Left hindlimb (tissue), 1 donor: ENCODE measurements at places on chromosomes 12 and 14.

- no peak for DNase-seq
Measured at GRCh38 chr14:65137648-65138307, 35.5 kb upstream of the MAX start.

DNA sequence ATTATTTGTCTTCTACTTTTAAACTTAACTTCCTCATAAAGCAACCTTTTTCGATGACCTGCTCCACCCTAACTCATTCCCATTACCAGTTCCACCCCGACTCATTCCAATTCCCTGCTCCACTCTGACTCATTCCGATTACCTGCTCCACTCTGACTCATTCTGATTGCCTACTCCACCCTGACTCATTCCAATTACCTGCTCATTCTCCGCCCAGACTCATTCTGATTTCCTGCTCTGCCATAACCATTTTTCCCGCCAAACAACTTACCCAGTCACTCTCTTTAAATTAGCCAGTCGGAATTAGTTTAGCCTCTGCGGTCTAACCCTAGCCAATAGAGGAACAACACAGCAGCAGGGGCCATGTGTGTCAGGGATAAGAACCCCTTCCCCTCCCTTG is 249.1 kb downstream of the DPY19L2 start:
- DNase-seq: no peak

DNA sequence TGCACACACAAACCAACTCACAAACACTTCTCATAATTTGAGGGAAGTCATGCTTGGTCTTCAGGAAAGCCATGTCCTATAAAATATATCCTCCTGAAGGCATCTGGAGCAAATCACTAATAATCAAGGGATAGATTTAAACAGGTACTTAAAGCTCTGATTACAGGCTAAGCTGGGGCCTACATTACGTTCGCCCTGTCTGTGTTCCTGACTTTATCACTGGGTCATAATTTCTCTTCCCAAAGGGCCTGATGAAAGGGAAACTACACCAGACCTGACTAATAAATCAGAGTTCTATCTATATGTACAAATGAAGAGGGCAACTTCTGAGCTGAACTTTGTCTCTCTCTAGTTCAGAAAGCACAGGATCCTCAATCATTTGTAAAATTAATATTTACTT is 43.9 kb upstream of the RASSF8 start:
- no peak for DNase-seq

- no peak for DNase-seq
Measured at GRCh38 chr12:94599189-94599588, 51.2 kb downstream of the TMCC3 start.

- DNase-seq: no peak
Measured at GRCh38 chr12:45681465-45681864, 48.0 kb upstream of the ARID2 start.

GRCh38 chr12:110254971-110255540 is 26.0 kb upstream of the ATP2A2 start:
- no peak for DNase-seq

GRCh38 chr14:65255583-65256461 is 153.5 kb upstream of the MAX start:
- DNase-seq: no peak

GRCh38 chr14:101891471-101891870 is 72.9 kb upstream of the DYNC1H1 start:
- DNase-seq: no peak

DNA sequence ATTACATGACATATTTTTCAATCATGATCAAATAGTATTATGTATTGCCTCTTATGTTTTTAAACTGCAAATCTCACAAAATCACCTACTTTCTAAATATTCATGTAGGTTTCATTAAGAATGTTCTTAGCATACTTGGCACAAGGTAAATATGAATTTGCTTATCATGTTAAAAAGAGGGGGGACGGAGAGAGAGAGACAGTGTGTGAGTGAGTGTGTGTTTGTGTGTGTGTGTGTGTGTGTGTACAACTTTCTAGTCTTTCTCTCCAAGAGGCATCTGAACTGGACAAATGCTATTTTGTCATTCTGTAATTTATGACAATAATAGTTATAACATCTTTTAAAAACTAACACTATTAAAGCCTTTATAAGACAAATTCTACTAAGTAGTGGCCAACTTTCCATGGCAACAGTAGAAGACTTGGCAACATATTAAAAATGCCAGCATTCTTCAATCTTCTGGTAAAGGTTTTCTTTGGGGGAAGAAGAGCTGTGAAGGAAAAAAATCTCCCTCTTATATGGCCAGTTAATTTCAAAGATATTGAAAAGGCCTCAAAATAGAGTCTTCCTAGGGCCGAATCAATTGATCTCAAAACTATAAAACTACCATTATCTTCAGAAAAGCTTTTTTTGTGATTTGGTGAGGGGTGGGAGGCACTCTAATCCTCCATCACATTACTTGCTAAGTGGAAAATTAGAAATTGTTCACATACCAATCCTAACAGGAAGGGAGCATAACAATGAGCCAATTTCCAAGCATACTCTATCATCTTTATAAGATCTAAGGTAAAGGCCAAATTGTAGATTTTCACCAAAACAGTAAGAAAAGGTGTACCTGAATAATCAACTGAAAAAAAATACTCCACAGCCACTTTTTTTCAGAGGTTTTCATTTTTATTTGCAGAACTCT is 28.2 kb downstream of the CDK17 start:
- no peak for DNase-seq

DNA sequence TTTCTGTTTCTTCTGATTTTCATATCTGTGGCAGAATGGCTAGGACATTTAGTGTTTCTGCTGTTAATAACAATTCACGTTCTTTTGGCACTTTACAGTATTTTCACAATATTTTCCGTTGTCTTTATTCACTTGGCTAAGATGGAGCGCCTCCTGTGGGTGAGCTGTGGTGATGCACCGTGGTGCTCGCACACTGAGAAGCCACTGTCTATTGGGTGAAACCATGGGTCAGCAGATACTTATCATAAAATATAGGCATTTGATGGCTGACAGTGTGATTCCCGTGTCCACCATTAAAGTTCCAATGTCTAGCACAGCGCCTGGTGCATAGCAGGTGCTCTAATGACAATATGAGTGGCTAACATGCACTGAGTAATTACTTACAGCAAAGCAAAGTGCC is 141.8 kb downstream of the VRK1 start:
- DNase-seq: no peak

DNA sequence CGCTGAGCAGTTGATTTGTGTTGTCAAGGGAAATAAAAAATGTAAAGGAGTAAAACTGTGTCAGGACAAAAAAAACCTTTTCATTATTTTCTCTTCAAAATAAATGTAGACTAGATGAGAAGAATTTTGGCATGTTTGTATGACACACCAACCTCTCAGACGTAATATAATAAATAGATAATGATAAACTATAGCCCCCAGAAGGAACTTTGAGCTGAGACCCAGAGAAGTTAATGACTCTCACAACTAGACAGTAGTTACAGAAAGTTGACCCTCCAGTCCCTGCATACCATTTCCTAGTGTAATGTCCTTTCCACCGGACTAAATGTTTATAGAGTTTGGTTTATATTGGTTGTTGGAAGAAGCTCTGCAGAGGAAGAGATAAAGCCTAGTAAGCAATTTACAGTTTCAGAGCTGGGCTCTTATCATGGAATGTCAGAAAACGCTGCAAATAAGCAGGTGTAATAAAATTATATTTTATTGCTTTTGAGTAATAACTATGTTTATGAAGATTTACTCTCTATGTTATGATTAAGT is 97.3 kb downstream of the TRHDE start:
- no peak for DNase-seq

DNA sequence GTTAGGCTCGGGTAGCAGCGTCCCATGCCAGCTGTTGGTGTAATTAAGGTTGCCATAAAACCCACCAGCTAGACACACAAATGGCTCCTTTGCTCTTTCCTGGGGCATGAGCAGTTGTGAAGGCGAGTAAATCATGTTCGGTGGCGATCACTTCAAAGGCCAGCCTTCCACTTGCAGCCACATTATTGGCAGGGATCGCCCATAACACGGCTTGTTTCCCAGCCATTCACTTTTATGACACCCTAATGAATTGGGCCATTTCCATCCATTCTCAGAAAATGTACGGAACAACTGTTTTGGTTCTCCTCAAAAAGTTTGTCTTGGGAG is 63.4 kb downstream of the BEGAIN start:
- no peak for DNase-seq

DNA sequence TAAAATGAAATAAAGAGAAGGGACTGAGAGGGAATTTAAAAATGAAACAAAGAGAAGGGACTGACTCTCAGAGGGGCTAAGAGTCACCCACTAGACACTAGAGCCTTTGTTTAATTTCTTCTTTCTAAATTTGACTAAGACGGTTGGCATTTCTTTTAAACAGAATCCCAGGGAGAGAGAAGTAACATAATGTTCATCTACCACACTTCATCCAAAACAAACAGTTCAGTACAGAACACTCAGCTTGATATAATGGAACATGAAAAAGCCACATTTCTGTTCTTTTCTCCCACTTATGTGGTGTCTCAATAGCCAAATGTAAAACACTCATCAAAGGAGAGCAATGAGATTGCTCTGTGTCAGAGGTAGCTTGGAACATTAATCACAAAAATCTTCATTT is 10.1 kb upstream of the NT5DC3 start:
- no peak for DNase-seq

- no peak for DNase-seq
Measured at GRCh38 chr12:132030367-132031038, 80.8 kb downstream of the EP400 start.

DNA sequence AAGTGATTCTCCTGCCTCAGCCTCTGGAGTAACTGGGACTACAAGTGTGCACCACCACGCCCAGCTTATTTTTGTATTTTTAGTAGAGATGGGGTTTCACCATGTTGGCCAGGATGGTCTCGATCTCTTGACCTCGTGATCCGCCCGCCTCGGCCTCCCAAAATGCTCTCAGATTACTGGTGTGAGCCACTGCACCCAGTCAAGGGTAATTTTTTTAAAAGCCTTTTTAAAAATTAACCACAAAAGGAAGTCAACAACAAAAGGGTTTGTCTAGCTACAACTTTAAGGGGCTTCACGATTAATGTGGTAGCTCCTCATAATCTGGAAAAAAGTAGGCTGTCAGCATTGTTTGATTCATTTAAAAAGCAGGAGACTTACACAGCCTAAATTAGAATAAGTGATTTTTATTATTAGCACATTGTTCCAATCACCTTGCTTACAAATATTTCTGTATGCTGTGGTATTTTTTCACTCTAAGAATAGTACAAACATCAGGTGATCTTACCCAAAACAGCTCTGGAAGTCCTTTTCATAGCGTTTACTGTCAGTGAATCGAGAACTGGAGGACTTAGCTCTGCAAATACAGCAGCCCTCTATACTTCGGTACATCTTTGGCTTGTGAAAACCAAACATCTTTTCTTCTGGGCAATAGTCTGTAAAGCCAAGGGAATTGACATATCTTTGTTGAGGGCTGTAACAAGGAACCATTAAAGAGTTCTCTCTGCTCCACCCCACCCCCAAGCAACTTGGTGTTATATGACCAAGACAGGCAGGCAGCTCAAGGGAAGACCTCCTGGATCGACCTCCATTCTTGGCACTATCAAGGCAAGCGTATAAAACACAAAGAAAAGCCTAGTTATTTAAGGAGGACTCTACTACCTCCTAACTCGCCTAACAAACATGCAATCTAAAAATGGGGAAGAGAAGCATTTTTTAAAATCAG is 28.1 kb downstream of the SINHCAF start:
- no peak for DNase-seq

GRCh38 chr12:69091442-69092017 is 147.8 kb upstream of the CPSF6 start:
- DNase-seq: no peak

GRCh38 chr12:52323416-52324152 is 2.4 kb upstream of the KRT83 start:
- no peak for DNase-seq

- no peak for DNase-seq
Measured at GRCh38 chr14:91269076-91269991, 24.8 kb upstream of the GPR68 start.

DNA sequence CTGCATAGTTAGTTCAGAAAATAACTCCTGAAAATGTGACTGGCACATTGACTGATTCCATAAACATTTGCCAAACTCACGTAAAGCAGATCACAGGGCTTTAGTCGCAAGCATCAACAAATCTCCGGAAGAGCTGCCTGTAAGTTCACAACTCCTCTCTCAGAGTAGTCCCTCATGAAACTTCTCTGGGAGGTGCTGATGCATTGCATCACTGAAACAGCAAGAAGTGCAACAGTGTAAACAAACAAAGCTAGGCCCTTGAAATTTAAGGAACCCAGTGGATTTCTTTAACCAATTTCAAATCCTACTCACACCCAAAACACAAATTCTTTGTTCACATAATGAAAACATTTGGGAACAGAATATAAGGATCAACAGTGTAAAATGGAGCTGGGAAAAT is 1691.7 kb upstream of the FLRT2 start:
- no peak for DNase-seq

GRCh38 chr14:81831128-81831820 is 297.6 kb upstream of the SEL1L start:
- DNase-seq: peak; percentile 44

GRCh38 chr12:3680919-3681594 is 71.9 kb downstream of the CRACR2A start:
- no peak for DNase-seq

GRCh38 chr12:106213662-106214061 is 34.2 kb downstream of the CKAP4 start:
- DNase-seq: no peak

GRCh38 chr14:102906616-102907302 is 15.7 kb upstream of the AMN start:
- no peak for DNase-seq

- DNase-seq: no peak
Measured at GRCh38 chr12:50401500-50402081, 906 bp downstream of the LARP4 start.

GRCh38 chr12:5371631-5372030 is 60.3 kb upstream of the NTF3 start:
- no peak for DNase-seq

DNA sequence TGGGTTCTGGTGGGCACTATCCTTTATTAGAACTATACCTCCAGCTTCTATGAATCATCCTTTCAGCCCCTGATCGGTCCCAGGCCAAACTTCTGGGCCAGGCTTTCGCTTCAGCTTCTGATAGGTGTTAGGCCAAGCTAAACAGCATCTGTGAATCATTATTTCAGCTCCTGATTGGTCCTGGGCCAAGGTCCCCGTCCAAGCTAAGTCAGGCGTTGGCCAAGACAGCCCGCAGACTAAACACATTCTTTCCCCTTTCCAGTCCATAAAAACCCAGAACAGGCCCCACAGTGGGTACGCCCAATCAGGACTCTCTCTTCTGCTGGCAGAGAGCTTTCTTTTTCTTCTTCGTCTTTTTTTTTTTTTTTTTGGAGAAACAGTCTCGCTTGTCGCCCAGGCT is 1808.9 kb upstream of the SEL1L start:
- peak; percentile 37 for DNase-seq

GRCh38 chr12:102010265-102010994 is 51.4 kb downstream of the WASHC3 start:
- no peak for DNase-seq

DNA sequence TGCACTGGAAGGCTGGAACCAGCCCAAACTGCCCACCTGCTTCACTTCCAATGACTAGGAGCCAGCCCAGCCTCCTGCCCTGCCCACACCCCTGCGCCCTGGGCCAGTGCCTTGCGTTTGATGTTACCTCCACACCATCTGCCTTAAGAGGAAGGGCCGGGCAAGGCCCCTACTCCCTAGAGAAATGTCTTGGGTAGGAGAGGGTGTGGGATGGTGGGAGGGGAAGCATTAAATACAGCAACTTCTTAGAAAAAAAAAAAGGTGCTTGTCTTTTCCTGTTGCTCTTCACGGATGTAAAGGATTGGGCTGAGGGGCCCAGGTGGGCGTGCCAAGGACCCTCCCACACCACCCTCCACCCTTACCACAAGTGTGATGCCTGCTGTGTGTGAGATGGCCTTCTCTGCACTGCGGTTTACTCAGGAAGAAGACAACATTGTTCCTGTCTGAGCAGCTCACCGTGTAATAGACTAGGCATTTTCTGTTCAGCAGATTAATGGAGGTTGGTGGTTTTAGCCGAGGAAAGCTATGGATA is 99.9 kb downstream of the NINJ2 start:
- DNase-seq: peak; percentile 54
